Activated CD8-positive, alpha-beta memory T cell treated with anti-CD3 and anti-CD28 coated beads for 1 hour (primary cell): ENCODE measurements at places on chromosomes 7 and 10.

DNA sequence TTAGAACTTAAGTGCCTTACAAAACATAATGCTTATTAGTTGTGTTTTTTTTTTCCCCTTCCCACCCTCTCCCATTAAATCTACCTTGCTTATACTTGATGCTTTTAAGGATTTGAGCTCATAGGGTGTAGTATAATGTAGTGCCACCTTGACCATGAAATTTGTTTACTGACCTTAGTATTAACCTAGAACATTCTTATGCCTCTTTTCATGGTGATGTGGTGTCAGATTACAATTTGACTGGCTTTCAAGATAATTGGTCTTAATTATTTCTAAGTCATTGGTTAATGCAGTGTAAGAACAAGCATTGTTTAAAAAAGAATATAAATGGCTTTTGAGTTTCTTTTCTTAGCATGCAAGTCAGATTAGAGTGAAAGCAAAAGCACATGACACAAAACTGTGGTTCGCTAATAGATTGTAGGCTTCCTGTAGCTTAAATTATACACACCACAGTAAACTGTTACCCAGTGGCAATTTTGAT is 61.8 kb downstream of the ADD3 start:
- no peak for DNase-seq

DNA sequence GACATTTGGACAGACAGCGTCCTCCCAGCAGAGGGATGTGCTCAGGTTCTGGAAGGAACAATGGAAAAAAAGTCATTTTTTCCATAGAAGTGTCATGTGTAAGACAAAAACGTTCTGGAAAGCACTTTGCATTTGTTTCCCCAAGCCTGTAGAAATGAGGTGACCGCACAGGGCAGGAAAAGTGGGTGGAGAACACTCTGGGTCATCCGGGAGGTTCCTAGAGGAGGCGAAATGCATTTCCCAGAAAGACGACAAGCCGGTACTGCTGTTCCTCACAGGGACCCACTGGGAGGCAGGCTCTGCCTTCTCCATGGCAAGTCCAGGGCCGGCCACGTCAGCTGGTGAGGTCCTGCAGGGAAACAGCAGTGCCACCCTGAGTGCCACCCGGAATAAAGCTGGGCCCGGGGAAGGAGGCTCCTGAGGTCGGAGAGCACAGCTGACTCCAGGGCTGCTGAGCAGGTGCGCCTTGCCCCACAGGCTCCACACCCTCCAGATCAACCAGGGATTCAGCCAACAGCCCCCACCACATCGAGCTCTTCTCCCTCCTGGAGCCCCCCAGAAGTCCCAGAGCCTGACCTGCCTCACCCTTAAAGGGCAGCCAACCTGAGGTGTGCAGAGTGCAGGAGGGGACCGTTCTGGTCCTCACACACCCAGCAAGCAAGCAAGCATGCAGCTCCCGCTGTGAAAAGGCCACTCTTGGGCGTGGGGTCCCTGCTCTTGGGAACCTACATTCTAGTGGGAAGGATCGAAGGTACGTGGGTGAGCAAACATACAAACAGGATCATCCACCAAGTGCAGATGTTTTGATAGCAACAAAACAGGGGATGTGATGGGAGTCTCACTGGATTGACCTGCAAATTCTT is 28.8 kb upstream of the INPP5A start:
- no peak for DNase-seq

DNA sequence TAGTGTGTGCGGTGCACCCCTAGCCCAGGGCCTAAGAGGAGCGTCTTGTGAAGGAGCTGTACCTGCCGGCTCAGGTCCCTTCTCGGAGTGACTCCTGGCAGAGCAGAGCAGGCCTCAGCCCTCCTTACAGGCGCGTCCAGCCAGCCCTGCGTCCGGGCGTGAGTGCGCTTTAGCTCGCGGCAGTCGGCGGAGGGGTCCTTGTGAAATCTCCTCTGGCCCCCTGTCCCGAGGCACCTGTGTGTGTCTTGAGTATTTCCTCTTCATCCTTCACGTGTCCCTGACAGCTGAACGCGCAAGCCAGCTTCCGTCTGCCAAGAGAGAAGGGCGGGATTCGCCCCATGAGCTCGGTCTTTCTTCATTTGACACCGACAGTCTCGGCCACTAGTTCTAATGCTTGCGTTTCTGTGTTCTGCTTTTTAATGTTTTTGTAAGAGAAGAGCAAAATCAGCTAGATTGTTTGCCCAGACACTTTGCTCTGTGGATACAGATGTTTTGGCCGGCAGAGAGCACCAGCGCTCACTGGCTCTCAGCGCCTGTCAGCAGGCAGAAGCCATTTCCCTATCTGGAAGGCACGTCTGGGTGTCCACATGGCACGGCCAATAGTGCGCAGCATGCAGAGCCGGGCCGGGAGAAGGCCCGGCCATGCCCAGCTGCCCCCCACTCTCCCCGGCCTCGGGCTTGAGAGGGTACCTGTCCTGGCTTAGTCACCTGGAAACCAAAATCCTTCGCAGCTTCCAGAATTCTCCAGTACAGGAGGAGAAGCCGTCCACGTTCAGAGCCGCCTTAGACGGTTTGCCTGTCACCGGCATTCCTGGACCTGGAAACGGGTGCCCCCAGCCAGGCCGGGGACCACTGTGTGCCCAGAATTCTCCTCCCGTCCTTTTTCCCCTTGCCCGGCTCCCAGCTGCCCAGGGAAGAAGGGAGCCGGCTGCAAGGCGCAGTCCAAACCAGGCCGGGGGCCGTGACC is 7.0 kb downstream of the GET4 start:
- DNase-seq, result no peak

GRCh38 chr10:13613519-13613918 is 26.8 kb downstream of the PRPF18 start:
- DNase-seq, result no peak

DNA sequence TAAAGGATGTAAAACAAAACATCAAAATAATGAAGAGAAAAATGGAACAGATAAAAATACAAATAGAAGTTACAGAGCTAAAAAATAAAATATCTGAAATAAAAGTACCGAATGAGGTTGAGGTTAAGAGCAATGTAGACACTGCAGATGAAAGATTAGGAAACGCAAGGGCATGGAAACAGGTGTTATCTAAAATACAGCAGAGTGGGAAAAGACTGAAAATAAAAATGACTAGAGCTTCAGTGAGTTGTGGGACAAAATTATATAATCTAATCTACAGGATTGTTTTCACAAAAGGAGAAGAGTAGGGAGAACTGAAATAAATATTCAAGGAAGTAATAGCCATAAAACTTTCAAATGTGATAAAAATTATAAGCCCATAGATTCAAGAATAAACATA is 123.8 kb downstream of the PTEN start:
- no peak for DNase-seq

DNA sequence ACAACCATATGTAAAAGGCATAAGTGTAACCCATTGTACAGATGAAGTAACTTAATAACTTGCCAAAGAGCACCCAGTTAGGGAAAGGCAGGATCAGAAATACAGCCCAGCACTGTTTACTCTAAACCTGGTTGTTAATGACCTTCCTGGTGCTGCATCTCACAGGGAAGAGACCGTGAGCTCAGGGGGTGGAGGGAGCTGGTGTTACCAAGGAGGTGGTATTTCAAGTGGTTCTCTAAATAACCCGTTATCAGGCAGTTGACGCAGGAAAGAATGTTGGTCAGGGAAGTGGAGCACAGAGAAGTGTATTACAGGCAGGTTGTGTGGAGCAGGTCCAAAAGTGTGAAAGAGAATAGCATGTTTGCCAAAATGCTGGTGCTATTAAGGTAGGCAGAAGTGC is 4.4 kb upstream of the ST7 start:
- no peak for DNase-seq

- no peak for DNase-seq
Measured at GRCh38 chr7:50867034-50867356, 84.3 kb upstream of the GRB10 start.

GRCh38 chr7:155947051-155947450 is 134.8 kb upstream of the SHH start:
- DNase-seq, result no peak

DNA sequence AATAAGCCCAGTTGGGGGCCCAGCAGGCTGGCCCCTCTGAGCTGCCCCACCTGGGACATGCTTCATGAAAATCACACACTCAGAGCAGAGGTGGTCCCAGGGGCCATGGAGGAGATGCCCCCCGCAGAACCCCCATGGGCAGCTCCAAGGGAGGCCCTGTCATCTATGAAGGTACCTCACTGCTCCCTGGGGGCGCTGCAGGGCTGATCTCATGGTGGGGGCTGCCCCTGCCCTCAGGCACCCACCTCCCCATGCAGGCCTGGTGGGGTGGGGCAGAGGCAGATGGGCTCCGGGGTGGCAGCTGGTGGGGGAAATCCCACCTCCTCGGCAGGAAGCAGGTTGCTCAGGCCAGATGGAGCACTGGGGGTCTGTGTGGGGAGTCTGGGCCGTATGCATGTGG is 60.5 kb downstream of the YKT6 start:
- DNase-seq, result no peak

- DNase-seq, result no peak
Measured at GRCh38 chr10:48383393-48383792, 76.9 kb downstream of the MAPK8 start.

GRCh38 chr10:44467090-44467489 is 82.2 kb upstream of the CXCL12 start:
- DNase-seq, result no peak

DNA sequence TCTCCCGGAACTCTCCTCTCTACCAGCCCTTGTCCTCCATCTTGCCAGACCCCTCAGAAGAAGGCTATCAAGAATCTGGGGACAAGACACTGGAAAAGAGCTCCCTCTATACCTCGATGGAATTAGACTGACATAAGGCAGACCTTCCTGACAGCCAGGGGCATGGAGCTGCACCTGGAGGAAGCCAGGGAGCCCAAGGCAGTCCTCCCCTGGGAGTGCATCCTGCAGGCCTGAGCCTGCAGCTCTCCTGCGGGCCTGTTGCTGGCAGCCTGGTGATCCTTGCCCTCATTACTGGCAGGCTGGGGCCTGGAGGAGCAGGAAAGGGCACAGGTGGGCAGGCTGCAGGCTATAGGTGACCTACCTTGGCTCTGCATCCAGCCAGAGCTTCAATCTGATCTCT is 323.4 kb downstream of the GRID1 start:
- DNase-seq, result no peak

DNA sequence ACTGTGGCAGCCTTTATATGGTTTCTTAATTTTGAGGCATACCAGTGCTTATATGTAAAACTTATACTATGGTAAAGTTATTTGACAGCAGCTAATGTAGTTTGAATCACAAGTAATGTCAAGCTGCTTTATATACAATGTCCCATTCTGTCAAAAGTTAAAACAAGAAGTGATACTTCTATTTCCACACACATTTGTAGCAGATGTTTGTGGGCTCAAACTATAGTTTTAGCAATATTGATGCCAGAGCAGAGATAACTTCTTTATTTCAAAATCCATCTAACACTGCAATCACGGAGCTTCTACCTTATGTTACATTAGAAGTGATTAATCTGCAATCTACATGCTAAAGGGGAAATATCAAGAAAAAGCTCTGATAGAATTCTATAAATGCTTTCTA is 149.6 kb downstream of the ADK start:
- DNase-seq, result no peak

- no peak for DNase-seq
Measured at GRCh38 chr7:116834815-116835504, 27.4 kb upstream of the CAPZA2 start.

DNA sequence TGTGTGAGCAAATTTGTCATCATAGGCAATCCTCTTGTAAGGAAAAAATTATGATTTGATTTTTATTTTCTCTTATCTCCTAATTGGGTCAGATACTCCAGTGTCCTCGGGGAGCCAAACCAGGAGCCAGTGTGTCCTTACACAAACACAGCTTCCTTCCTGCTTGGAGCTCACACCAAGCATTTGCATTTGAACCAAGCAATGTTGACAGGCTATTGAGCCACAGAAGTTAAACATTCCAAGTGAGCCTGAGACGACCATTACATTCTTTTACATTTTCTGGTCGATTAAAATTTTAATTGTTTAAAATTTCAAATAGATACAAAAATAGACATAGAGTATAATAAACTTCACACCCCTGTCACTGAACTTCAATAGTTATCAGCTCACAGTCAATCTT is 194.8 kb downstream of the CFTR start:
- no peak for DNase-seq

DNA sequence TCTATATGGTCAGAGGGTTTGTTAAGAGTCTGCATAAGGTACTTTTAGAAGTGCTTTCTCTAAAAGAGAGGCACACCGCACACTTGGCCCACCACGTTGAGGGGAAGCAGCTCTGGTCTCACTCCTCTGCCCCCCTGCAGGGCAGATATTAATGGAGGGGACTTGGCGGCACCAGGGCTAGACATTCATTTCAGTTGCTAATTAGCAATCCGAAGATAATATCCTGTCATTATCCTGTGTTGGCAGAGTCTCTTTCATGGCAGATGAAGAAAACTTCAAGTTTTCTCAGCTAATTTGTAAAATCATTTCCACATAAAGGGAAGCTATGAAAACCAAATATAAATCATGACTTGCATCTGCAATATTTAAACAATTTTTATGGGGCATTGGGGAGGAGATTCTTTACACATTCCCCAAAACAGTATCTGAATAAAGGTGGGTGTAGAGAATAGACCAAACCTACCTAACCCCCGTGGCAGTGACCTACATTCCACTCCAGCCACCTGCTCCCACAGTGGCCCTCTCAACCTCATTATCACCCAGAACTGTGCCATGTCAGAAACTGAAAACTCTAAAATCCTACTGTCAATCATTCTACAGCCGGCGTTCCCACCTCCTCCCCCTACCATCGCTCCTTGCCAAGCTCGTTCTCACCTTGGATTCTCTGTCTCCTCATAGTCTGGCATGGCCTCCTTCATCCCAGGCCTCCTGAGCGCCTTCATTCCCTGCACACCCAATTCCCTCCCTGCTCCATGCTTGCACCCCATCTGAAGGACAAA is 54.1 kb upstream of the STK17A start:
- DNase-seq, result no peak

GRCh38 chr7:151586531-151587260 is 67.0 kb upstream of the RHEB start:
- DNase-seq, result no peak

GRCh38 chr10:126147866-126148587 is 240.2 kb downstream of the ADAM12 start:
- no peak for DNase-seq

DNA sequence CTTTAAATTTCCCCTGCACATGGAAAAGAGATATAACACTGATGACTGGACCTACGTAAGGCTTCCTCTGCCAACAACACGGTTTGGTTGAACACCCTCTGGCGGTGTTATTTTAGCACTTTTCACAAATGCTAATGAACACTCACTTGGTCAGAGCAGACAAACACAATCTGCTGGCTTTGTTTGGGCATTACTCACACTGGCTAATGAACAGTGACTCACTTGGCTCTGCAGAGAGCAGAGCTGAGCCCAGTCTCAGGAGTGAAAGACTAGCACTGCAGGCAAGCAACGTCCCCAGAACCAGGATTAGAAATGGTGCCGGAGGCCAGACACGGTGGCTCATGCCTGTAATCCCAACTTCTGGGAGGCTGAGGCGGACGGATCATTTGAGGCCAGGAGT is 430.8 kb downstream of the PLXNA4 start:
- DNase-seq, result no peak

- DNase-seq, result no peak
Measured at GRCh38 chr10:22420787-22421517, 75.7 kb downstream of the SPAG6 start.
